ENCODE measurements at places on chromosomes 16 and 17.

DNA sequence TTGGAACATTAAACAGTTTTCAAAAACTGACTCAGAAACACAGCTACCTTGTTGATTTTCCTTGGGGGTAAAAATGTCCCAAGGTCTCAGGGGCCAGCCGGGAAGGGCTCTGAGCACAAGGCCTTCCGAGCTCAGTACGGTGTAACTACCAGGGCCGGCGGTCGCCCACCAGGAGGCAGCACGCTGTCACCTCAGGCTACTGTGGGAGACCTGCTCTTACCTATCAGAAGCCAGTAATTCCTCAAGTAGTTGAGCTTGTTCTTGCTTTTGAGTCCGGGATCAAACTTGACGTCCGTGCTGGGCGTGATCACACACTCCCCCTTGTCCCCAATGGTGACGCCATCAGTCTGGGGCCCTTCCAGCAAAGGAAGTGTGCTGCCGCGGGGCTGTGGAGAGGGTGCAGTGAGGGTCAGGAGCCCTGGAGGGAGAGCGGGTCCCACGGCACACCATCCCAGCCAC, 43.4 kb upstream of the ICAM2 start:
- DNase-seq = no peak

DNA sequence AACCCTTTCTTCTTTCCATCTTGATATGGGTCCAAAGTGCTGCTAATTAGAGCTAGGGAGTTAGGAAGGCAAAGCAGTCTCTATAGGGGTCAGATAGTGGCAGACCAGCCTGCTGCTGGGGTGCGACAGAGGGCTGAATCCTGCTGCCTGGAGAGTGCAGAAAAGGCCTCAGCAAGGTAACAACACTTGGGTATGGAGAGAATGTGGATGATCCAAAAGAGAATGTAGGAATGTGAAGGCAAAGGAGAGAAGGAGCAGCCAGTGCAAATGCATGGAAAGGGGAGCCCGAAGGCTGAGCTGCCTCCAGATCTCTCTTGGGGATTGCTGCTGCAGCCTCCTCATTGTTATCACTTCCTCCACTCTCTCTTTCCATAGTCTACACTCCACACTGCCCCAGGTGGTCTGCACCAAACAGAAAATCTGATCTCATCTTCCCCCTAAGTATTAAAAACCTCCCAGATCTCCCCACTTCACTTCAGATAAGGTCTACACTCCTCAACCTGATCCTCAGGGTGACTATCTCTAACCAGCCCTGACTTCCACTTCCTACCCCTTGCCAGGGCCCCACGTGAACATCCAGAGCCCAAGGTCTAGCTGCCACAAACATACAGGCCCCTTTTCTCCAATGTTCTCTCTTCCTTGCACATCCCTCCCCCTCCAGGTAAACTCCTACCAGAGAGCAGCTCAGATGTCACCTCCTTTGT, 28.8 kb downstream of the TOM1L2 start:
- no peak for DNase-seq

GRCh38 chr16:84673203-84673535, 24.9 kb downstream of the KLHL36 start:
- no peak for DNase-seq

DNA sequence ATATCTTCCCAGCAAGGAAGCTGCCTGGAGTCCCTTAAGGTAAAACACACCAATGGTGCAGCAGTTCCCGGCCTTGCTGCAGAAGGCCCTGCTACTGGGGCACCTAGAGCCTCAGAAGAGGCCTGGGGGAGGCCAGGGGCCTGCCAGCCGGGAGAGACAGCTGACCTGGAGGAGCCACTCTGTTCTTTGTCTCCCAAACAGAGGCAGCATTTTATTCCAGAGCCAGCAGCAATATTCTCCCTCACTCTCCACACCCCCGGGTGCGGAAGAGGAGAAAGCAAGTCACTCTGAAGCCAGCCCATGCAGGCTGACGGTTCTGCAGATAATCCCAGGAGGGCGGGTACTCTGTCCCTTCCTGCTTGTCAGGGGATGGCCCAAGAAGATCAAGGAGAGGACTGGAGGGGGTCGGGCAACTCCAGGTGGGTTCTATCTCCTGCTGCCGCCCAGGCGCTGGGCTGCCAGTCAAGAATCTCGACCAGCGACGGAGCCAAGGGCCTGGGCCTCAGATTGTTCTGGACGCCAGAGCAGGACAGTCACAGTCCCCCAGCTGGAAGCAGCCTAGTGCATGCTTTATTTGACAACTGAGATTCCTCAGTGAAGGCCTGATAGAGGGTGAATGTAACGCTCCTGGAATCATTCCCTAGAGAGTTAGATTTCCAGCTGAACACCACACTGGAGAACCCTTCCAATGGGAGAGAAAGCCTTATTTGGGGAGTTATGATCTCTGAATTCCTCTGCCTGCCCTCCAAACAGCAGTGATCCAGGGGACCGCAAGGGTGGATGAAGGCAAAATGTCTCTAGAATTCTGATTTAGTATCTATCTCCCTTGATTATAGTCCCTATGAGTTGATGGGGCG, 1.1 kb upstream of the KIFC3 start:
- DNase-seq = no peak

DNA sequence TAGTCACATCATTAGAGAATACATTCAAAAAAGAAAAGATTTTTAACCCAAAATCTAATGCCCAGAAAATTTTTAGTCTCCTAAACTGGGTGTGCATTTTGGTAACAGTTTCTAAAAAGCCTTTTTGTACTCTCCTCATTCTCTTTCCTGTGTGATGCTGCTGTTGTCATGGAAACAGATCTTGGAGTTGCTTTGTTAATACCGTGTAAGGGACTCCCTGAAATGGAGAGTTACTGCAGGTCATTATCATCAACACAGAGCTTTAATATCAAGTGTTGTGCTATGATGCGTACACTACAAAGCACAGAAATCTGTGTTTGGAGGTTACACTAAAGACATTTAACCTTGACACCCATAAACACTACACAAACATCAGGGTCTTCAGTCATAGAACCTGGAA, 216.3 kb downstream of the PRKCA start:
- no peak for DNase-seq

GRCh38 chr17:71071837-71072236, 902.5 kb downstream of the KCNJ2 start:
- DNase-seq = no peak

DNA sequence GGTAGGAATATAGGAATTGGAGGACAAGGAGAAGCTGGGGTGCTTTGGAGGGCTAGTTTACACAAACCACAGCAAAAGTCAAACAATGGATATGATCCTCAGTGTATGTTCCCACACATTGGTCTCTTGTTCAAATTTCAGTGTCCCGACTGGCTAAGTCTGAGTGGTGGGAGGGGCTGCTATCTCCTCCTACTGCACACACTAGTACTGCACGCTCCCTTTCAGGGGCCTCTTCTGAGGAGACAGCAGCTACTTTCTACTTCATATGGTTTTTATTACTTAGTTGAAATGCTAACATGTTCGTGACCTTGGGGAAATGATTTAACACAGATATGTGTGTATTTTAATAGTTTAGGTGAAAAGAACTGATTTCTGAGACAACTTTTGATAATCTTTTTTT, 18.8 kb upstream of the KRT10 start:
- DNase-seq = no peak

DNA sequence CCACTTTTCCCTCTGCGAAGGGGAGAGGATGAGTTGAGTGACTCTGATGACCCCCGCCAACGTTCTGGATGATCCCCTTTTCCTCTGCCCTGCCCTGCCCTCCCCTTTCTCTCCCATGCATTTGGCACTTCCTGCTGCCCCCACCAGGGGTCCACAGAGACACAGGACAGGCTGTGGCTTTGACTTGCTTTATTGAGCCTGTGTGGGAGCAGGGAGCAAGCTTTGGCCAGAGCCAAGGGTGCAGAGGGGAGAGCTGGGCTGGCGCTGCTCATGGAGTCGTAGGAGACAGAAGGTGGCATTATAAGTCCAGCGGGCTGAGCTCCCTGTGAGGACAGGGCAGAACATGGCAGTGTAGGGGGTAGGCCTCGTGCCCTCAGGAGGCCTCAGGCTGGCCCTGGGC, 1.6 kb downstream of the PPY start:
- DNase-seq = no peak

DNA sequence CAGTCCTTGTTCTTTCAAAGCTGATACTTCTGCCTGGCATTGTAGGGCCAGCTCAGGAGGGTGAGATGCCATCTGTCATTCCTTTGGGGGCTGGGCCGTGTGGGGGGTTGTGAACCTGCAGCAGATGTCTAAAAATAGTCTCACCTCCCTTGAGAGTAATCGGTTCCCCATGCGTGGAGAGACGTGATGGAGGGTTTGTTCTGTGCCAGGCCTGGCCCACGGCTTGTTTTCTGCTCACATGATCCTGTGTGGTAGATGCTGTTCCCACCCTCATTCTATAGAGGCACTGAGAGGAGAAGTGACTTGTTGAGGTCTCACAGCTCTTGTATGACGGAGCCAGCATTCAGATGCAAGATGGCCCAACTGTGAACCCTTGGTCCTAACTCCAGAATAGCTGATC, 4.6 kb downstream of the IRF8 start:
- DNase-seq = no peak

- DNase-seq = no peak
These were observed 4.4 kb downstream of the TMEM92 start for GRCh38 chr17:50278526-50279180.

- no peak for DNase-seq
These were observed 7.6 kb downstream of the CCDC57 start for GRCh38 chr17:82204831-82205719.

DNA sequence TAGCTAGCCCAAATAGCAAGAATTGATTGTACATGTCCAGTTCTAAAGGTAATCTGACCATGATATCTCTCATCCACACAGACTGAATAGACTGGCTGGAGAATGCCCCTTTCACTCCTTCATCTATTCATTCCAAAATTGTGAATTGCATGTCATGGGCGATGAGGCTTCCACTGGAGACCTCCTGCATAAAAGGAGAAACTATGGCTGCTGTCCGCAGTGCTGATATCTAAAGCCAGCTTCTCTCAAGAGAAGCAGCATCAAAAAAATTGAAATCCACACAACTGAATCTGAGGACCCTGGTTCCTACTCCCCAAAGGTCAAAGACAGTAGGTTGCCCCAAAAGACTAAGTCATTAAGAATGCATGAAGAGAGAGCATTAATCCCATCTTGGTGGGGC, 7.9 kb upstream of the SCNN1G start:
- no peak for DNase-seq

DNA sequence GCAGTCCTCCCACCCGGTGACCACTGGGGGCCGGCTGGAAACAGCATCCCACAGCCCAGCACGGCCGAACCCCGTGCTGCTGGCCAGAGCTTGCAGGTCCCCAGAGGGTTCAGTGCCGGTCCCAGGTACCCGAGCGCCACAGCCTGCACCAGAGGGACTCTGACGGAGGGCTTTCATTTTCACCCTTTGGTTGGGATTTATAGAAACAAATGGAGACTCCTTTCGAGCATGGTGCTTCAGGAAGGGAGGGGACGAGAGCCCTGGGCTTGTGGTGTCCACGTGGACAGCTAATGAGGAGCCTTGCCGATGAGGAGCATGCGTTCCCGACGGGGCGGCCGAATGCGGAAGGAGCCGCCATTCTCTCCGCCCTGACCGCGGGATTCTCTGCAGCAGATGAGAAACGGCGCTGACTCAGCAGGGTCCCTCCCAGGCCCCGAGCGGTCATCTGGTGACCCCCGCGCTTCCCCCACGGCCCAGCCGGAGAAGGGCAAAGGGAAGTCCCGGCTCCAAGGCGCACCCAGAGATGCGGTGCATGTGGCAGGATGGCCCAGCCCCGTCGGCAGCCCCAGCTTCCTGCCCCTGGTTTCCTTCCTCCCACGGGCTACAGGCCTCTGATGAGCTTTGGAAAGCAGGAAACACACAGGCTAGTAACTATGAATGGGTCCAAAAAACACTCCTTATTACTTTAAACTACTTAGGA, 9.8 kb downstream of the SLC38A10 start:
- no peak for DNase-seq

GRCh38 chr17:41318231-41318630, 2.7 kb upstream of the KRTAP17-1 start:
- DNase-seq = no peak

DNA sequence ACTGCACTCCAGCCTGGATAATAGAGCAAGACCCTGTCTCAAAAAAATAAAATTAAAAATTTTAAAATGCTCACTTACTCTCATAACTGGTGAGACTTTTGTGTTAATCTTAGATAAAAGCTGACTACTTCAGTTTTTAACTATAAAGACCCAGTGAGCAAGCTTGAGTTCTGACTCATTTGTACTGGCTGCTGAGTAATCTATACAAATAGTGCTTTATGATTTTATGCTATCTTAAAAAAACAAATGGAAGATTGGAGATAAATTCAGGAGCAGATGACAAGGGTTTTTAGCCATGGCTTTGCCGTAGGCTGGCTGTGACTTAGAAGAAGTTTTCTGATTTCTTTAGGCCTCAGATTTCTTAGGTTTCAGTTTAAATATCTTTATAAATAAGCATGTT, 30.5 kb downstream of the SNTB2 start:
- no peak for DNase-seq

DNA sequence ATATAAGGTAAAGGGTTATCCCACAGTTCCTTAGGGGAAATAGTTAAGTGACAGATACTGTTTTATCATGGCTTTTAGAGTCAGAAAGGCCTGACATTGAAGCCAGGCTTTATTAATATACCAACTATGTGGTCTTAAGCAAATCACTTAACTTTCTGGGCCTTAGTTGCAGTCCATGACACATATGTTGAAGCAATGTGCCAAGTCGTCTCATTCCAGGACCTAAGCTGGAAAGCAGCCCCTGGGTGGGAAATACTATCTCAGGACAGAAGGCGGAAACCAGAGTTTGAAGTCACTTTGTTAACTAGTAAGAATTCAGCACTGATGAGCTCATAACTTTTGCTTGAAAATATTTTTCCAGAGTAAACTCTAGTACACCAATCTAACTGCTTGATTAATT, 80.0 kb downstream of the USP32 start:
- DNase-seq = no peak

DNA sequence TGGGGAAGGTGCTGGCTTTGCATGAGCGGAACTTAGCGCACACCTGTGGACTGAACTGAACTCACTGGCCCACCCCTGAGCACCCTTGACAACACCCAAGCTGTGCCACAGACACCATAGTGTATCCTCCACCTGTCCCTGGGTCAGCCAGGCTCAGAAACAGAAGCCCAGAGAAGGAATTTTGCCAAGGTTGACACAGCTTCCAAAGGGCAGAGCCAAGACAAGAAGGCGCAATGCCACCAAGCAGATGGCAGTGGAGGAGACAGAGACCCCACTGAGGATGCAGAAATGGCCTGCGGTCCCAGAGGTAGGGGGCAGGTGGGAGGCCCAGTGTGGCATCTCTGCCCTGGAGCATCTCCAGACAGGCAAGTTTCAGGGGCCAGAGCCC, 169.0 kb downstream of the ENGASE start:
- DNase-seq = no peak

DNA sequence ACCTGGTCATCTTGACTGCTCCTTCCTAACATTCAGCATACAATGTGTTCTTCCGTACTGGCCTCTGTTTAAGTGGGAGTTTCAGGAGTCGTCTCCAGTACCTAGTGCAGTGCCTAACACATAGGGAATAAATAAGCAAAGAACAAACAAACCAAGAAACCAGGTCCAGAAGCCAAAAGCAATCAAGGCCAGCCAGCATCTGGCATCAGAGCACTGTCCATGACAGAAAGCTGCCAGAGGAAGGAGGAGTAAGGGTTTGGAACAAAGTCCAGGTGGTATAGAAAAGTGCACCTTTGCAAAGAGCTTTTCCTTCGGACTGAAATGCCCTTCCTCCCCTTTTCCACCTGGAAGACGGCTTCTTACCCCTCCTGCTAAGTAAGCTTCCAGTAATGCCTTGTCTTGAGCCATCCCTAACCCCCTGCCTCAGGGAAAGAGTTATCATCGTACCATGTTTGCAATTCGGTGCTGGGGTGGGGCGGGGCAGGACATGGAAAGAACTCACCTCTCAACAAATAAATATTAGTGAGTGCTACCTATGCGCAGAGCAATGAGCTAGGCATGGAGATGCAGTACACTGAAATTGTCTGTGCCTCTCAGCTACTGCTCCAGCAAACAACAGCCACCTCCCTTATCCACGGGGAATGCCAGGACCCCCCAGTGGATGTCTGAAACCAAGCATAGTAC, 47.6 kb downstream of the C17orf67 start:
- no peak for DNase-seq

Data from caudate nucleus (tissue), 63 donors.